NCI-H2081 (cell line): ENCODE measurements at places on chromosomes 11 and 22.
A peak's percentile ranks its signal among the peaks of the same experiment; 100 is the strongest.

DNA sequence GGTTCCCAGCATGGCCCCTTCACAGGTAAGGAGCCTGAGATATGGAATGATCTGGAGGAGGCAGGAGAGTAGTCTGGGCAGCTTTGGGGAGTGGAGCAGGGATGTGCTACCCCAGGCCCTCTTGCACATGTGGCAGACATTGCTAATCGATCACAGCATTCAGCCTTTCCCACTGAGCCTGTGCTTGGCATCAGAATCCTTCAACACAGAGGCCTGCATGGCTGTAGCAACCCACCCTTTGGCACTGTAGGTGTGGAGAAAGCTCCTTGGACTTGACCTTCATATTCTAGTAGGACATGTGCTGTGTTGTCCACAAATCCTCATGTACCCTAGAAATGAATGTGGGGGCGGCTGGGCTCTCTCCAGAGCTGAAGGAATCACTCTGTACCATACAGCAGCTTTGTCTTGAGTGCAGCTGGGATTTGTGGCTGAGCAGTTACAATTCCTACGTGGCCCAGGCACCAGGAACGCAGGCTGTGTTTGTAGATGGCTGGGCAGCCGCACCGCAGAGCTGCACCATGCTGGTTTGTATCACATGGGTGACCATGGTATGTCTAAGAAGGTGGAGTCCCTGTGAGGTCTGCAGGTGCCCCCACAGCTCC lies 21.8 kb upstream of the PPP6R3 start:
- no peak for DNase-seq

GRCh38 chr22:49480896-49481658 lies 346.6 kb downstream of the BRD1 start:
- no peak for DNase-seq

- no peak for DNase-seq
These were observed 106.1 kb downstream of the ZBTB16 start for GRCh38 chr11:114165326-114166230.

DNA sequence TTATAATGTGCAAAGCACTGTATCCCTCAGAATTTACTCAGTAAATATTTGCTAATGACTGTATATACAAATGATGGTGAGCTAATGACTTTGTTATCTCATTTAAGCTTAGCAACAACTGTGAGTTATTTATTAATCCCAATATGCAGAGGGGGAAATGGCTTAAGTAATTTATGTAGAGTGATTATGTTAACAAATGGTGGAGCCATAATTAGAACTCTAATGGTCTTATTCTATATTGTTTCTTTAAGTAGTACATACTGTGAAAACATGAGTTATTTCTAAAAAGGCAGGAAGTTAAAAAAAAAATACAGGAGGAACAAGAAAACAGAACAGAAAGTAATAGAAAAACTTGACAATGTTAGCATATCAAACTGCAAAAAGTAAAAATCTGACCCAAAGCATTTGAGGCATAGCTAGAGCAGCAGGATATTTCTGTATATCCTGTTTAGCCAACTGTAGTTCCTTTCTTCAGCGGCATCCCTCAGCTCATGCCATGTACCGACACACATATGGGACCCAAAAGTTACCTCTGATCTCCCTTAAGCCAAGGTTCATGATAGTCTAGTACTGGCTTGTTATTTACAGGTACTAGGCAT lies 94.2 kb downstream of the FCHSD2 start:
- DNase-seq, result peak; percentile 31

- DNase-seq, result peak; percentile 90
These were observed 160.0 kb downstream of the NAV2 start for GRCh38 chr11:19872512-19873145.

DNA sequence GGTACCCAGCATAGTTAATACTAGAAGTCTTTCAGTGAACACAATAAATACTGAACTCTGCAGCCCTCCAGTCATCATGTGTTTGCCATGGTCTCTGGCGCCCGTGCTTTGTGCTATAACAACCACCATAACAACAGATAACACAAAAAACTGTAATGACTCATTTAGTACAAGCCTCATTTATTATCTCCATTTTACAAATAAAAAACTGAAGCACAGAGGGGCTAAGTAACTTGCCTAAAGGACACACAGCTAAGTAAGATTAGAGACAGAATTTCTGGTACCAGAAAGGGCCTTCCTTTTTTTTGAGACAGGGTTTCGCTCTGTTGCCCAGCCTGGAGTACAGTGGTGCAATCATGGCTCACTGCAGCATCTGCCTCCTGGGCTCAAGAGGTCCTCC lies 19.5 kb downstream of the RBFOX2 start:
- DNase-seq, result no peak

DNA sequence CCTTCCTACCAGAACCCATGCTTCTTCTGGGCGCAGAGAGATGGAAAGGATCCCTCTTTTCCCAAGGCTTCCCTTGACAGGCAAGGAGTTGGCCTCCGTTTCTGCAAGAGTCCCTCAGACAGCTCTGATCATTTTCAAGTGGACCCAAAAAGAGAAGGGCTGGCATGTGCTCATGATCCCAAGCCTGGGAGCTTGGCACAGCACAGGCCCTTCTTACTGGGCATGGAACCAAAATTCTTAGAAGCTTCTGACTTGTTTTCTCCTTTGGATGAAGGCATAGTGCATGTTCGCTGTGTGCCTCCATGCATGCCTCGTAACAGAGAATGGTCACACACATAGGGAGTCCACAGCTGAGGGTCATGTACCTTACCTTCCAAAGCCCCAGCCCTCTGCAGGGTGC lies 449.6 kb downstream of the MIAT start:
- DNase-seq, result no peak

DNA sequence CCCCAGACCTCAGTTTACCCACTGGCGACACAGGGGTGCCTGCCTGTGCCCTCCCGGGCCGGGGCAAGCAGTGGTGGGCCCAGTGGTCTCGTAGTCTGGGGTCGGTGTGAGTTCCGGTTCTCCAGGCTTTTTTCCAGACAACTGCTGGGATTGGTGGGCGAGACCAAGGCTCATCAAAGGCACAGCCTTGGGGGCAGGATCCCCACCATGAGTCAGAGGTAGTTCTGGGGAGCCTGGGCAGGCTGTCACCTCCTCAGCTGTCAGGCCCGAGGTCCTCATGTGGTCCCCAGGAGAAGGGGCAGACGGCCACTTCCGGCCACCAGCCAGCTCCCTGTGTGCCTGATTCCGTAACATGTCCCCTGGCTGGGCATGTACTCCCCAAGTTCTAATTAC lies 827 bp upstream of the MUC2 start:
- DNase-seq, result no peak

DNA sequence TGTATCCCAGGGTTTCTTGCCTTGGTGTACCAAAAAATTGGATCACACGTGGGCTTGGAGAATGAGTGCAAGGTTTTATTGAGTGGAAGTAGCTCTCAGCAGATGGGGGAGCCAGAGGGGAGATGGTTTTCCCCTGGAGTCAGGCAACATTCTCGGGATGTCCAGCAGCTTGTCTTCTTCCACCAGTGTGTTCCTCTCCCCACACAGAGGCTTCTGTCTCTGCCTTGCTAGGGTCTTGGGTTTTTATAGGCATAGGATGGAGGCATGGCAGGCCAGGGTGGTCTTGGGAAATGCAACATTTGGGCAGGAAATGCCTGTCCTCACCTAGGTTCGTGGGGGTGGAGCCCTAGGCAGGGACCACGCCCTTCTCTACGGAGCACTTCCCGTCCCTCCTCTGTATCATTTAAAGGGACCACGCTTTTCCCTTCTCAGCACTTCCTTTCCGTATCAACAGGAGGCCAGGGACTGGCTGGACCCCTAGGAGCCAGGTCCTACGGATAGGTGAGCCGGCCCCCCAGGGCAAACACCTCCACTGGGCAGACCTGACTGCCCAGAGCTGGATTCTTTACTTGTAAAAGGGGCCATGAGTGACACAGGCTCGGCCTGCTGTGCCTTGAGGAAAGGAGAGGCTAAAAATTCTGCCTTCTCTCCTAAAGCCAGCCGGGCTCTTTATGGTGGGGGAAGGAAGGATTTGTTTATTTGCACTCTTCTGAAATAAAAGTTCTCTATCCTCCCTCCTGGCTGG lies 55.3 kb upstream of the CCDC188 start:
- no peak for DNase-seq

GRCh38 chr22:17767233-17768065 lies 6.8 kb downstream of the BID start:
- DNase-seq, result no peak

GRCh38 chr22:32864041-32864440 lies 62.5 kb downstream of the TIMP3 start:
- DNase-seq, result no peak

GRCh38 chr11:127369356-127369755 lies 368.8 kb upstream of the KIRREL3 start:
- no peak for DNase-seq

DNA sequence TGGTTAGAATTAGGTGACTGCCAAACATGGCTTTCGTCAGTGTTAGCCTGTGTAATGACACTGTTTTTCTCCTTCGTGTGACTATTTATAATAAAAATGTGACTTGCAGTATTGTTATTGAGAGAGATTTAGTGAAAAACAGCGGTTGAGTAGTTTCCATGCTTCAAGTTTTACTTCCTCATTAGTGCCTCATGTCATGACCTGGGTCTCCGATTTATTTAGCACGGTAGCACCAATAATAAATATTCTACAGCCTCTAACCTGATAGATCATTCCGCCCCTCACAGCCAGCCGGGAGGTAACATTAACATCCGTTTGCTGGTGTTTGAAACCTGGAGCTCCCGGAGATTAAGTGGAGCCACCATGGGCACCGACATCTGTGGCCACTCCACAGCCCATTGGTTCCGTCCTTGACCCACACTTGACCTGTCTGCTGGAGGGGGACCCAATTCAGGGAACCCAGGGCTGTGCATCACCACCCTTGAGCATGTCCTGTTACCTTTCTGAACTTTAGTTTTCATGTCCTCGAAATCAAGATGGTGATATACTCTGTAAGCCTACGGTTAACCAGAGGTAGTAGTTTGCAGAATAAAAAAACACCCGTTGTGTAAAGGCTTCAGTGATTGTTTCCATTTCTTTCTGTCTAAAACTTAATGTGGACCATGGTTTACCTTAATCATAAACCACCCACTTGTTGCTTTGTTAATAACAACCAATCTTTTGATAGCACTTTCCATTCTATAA lies 104.1 kb downstream of the ATXN10 start:
- DNase-seq, result no peak

- DNase-seq, result no peak
These were observed 107.2 kb downstream of the SCN3B start for GRCh38 chr11:123547180-123547579.

DNA sequence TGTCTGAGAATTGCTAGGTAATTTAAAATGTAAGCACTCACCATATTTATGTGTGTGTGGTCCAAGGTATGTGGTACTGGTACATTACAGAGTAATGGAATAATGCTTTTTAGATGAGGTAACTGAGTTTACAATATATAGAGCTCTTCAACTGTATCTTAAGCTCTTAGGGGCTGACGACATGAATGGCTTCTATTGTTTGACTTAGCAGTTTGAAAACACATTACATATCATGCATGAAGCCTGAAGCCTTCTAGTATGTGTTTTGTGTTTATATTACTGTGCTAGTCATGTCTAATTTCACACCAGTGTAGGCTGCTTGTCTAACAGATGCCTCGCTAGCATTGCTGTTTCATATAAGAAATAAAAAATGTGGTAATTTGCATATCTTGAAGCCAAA lies 37.2 kb downstream of the GAS2 start:
- DNase-seq, result peak; percentile 2
